Stimulated activated CD8-positive, alpha-beta memory T cell treated with anti-CD3 and anti-CD28 coated beads, Interleukin-12 subunit alpha, Interleukin-12 subunit beta, amount 100 ng/mL, for 4 hours (primary cell): ENCODE measurements at places on chromosomes 7 and 10.

DNA sequence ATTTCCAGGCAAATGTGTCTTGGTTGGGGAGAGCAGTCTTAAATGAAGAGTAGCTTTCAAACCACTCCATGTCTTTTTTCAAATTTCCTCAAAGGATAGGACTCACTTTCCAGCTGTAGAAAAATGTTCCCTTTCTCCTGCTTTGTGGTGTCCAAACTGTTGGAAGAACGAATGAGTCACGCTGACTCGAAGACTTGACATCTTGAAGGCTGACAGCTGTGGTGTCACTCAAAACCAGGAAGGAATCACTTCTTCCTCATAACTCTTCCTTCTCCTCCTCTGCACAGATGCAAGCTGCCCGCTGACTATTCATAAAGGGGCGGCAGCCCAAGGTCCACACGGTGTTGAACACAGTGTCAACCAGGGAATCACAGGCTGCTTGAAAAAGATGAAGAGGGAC, 19.2 kb downstream of the PLA2G12B start:
- no peak for DNase-seq

GRCh38 chr10:73859784-73860491, 14.4 kb downstream of the CAMK2G start:
- DNase-seq, result no peak

DNA sequence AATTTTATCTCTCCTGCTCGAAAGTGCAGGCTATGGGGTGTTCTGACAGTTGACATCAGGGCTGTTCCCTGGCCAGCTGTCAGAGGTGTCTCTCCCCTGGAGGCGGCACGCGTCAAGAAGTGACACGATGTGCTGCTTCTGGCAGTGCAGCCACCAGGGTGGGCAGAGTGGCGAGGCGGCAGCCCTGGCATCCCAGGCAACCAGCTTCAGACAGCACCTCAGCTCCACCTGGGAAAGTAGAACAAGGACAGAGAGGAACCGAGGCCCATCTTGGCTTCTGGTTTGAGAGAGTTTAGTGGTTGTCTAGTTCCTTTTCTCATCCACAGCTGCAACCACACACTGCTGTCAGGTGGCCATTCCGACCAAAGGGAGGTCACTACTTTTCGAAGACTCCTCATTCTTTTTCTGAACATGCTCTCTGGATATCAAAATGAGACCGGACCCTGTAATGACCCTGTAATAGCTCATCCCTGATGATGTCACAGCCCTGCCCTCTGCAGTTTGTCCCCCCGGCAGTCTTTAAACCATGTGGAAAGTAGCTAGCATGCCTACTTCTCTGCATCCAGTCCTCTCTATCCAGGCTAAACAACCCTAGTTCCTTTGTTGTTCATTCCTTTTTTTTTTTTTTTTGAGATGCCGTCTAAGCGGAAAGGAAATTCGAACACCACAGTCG, 381.0 kb upstream of the NRP1 start:
- DNase-seq, result no peak

GRCh38 chr7:1550846-1551155, 5.2 kb downstream of the TMEM184A start:
- no peak for DNase-seq

GRCh38 chr10:72261784-72262404, 11.8 kb upstream of the DDIT4 start:
- DNase-seq, result no peak

- no peak for DNase-seq
Measured at GRCh38 chr7:17027143-17027788, 145.5 kb upstream of the AGR3 start.

GRCh38 chr7:150412518-150413488, 33.7 kb downstream of the ZNF775 start:
- no peak for DNase-seq

DNA sequence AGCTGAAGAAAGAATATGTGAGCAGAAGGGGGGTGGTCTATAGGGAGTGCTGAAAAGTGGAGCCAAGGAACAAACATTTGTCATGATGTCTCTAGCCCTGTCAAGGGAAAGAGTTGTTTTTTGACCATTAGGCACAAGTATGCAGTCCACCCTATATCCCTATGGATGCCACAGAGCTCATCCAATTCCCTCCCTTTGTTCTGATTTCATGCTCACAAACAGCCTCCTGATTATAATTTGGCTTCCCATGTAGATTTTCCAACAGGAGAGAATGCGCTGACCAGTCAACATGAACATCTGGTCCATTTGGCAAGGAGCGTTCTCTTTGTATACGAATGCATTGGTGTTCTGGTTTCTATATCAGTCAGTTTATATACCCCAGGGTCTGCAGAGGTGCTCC, 12.1 kb upstream of the CEP41 start:
- DNase-seq, result no peak

DNA sequence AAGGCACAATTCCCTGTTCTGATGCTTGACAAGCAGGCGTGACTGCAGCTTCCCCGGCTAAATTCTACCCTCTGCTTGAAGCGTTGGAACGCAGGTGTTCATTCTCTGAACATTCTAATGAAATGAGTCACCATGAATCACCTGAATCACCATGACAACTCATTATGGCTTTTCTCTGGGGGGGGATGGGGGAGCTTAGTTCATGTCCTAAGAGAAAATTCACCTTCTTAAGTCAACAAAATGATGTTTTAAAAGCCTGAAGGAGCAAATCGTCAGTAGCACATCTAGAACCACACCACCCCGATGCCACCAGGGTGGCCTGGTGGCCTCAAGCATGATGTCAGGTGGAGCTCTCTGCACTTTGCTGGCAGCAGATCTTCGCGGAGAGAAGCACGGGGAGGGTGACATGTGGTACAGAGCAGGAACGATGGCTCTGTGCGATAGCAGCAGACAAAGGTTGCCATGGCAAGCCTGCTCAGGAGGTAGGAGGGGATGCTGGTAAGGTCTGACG, 33.7 kb downstream of the DDC start:
- no peak for DNase-seq

- no peak for DNase-seq
Measured at GRCh38 chr10:102775935-102776669, 32.4 kb downstream of the WBP1L start.

DNA sequence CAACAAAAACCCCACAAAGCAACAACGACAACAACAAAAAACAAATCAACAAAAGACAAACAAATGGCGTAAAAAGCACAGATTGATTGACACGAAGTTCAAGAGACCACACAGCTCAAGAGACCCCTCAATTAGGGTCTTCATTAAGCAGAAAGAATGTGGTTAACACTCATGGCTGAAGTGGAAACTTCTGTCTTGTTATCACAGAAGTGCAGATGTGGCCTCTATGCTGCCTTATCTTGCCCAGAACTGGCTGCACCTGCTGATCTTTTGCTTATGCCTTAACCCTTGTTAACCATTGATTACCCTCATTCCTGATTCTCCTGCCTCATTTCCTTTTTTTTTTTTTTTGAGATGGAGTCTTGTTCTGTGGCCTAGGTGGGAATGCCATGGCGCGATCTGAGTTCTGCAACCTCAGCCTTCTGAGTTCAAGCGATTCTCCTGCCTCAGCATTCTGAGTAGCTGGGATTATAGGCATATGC, 3.5 kb upstream of the DAGLB start:
- DNase-seq, result no peak

DNA sequence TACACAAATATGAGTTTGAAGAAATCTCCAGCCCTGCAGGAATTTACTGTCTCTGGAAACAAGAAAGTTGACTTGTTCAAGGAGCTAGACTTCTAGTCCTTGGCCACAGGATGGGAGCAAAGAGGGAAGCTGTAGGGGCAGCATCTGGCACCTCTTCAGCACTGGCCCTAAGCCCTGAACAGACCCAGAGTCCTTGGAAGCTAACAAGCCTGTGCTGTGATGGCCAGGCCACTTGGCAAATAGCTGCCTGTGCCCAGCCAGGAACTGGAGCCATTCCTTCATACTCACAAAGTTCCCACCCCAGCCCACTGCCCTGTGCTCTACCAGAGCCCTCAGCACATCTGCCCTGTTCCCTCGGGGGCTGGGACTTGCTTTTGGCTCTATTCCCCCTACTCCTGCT, 9.4 kb upstream of the COL13A1 start:
- DNase-seq, result no peak

DNA sequence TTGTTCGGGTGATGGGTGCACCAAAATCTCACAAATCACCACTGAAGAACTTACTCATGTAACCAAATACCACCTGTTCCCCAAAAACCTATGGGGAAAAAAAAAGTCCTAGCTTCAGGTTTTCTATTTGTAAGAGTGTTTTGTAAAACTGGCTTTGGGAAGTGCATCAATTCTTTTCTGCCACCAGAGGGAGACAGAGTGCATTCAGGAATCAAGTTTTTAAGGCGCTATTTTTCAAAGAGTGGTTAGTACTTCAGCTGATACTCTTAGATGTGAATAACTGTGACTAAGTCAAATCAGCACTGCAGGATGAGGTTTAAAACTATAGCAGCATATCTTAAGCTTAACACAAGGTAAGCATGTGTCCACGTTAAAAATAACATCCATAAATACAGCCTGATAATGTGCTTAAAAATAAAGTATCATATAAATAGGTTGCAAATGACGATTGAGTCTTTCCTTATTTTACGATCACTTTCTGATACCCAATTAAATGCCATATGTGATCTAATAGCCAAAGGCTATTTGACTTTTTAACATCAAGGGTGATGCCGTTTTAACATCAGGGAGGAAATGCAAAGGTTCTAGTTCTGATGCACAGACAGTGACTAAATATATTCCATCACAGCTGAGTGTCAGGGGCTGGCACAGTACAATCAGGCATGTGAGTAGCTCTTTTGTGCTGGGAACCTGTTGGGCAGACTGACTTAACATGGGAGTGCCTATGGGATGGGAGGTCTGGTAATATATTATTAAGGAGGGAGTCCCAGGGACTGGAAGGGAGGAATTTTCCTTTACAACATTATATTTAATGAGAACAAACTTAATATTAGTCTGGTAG, 10.6 kb upstream of the LYZL2 start:
- no peak for DNase-seq
